HuH-7 (cell line): ENCODE measurements at places on chromosomes 4 and X.

GRCh38 chr4:168337550-168337940 is 19.0 kb upstream of the DDX60 start:
- DNase-seq = no peak

- no peak for DNase-seq
Measured at GRCh38 chr4:183356173-183356830, 34.1 kb upstream of the CLDN24 start.

DNA sequence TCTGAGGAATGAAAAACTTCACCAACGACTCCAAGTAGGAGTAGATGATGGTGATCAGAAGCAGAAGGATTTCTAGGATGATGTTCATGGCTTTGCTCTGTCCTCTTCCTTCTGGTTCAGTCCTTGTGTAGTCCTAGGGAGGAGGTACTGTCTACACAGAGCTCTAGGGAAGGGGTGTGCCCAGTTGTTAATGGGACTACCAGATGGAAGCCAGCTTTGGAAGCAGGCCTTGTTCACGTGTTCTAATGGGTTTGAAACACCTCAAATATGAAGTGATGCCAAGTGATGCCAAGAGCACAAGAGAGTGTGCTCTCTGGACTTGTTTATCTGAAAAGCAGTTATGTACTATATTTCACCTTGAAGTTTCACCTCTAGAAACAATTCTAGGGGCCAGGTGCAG is at the start of gene HSD17B13:
Gene HSD17B13, minus strand, starts transcription at position 129 of the 400 bp plus-strand sequence. Its CDS starts 41 bp downstream, at position 88.
- no peak for DNase-seq

GRCh38 chr4:10730019-10730418 is 45.5 kb upstream of the CLNK start:
- DNase-seq = no peak

- no peak for DNase-seq
Measured at GRCh38 chrX:75546724-75547511, 24.1 kb upstream of the ZDHHC15 start.

DNA sequence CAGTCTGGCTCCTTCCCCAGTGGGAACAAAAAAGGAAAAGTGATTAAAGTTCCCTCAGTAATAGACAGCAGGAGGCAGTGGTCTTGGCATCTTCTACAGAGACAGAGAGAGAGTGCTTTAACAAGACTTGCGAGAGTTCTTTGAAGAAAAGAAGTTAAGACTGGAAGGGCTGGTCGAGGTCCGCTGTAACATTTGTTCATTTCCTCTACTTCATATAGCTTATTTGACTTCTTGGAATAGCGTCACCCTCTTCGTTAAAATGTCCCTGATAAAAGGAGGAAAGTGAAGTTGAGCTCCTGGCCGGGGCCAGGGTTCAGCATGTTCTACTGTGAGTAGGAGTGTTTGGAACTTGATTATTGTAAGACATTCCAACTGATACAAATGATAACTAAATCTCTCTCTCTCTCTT is 179.8 kb downstream of the SLIT2 start:
- no peak for DNase-seq

DNA sequence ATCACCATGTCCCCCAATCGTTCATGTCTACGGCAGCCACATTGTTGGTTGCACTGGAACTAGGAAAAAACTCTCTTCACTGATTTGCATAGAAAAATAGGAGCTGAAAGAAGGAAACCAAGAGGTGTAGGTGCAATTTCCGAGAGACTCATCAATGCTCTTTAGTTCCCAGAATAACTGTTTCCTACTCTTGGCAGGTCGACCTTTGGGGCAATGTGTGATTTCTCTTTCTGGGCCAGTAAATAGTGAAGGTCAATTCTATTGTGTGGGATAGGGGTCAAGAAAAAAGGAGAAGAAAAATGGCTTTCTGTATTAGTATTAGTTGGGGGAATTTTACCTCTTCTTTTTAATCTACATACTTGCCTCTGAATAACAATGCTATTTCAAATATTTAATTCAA is 55.9 kb upstream of the PDE5A start:
- no peak for DNase-seq

DNA sequence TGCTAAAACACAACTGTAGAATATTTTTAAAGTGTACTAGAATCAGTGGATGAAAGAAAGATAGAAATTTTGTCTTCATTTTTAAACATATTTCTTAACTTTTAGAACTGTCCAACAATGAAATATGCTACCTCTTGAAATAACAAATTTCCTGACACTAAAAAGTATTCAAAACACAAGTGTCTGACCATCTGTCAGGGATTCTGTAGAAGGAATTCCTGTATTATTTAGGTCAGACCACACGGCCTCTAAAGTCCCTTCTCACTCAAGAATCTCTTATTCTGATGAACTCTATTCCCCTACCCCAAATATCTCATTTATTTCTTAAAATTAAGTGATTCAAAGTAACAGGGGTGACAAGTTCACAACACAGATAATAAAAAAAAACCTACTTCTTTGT is 99.1 kb downstream of the MAML3 start:
- DNase-seq = no peak

DNA sequence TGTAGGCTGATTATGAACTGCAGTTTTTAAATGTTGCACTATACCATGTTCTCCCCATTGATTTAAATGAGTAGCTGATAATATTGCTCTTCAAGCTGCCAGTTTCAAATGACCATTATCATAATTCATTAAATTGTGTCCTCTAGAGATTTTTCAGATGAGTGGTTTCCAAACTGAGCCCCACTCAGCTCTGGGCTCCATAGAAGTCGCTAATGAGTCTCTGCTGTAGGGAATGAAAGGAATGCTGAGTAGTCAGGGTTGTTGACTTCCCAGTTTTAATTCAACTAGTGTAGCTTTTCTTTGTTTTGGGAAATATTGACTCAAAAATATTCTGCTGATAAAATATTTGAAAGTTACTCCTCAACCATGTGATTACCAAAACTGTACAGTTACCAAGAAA is 1081.1 kb downstream of the ARAP2 start:
- no peak for DNase-seq

- DNase-seq = no peak
Measured at GRCh38 chr4:128060121-128060698, 902 bp upstream of the LARP1B start.

GRCh38 chrX:129979207-129979920 is 3.1 kb upstream of the BCORL1 start:
- no peak for DNase-seq

DNA sequence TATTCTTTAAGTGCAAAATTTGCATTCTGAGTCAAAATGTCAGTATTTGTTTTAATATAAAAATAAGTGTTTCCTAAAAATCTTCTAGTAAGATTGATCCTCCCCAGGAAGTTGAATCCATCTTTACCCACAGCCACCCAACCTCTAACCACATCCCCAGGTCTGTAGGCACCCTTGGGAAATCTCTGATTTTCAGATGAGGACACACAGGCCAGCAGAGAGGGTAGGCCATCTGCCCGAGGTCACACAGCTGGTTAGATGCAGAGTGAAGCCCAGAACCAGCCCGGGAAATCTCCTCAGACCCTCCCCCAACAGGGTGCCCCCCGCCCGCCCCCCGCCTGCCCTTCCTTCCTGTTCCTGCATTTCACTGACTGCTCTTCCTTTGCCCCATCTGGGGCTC is 277.5 kb downstream of the FBXW7 start:
- DNase-seq = no peak

DNA sequence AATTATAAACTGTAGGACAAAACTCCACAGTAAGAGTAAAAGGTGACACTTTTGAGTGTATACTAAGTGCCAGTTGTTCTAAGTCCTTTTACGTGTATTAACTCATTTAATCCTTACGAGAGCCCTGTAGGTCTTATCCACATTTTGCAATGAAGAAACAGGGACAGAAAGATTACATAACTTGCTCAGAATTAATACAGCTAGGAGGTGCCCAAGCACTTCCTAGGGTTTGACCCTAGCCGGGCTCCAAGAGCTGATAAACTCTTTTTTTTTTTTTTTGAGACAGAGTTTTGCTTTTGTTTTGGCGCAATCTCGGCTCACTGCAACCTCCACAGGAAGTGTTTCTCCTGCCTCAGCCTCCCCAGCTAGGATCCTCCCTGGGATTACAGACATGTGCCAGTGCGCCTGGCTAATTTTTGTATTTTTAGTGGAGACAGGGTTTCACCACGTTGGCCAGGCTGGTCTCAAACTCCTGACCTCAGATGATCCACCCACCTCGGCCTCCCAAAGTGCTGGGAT is 110.4 kb downstream of the UBE2K start:
- DNase-seq = no peak

GRCh38 chr4:168830777-168831512 is 179.1 kb downstream of the CBR4 start:
- DNase-seq = peak; percentile 34

DNA sequence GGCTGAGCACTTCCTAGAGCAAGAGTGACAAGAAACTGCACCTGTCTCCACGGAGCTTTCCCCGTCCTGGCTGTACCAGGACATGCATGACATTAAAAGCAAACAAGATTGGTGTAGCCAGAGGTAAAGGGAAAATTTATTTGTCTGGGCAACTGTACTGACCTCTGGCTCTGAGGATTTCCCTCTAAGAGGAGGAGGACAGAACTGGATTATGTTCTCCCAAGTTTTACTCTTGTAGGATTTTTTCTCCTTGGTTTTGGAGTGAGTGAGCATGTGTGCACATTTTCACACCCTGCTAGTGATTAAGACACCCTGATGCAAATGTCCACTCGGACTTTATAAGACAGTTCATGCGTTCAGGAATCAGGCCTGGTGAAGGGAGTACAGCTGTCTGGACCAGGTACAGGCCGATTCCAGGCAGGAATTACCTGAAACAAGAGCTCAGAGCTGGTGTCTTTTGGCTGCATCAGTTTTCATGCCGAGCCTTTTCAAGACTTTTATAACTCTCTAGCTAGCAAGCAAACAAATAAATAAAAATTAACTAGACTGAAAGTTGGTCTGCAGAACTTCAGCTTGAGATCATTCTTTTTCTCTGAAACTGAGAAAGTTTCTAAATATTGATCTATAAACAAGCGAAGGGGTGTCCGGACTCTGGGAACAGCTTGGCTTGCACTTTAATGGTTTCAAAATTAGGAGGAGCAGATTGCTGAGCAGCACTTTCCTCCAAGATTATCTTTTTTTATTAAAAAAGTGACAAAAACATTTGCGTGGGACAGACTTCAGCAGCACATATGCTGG is 51.3 kb upstream of the SPRY1 start:
- DNase-seq = no peak

DNA sequence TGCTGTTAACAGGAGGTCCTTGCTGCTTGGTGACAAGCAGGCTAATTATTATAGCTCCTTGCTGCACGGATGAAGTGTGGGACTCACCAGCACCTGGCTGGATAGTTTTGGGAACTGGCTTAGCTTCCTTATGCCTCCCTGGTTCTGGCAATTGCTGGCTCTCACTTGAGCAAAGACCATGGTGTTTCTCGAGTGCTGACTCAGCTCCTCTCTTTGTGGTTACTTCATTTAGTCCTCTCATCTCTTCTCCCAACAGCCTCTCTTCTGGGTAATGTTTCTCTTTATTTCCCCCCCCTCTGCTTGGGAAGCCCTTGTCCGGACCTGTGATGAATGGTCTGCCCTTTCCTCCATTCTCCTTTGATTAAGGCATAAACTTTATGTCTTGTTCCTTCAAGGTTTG is 100.4 kb downstream of the CBLL2 start:
- no peak for DNase-seq

- DNase-seq = no peak
Measured at GRCh38 chr4:126697748-126698147, 935.0 kb upstream of the INTU start.

GRCh38 chr4:100056701-100057100 is 106.6 kb upstream of the H2AZ1 start:
- DNase-seq = no peak

- no peak for DNase-seq
Measured at GRCh38 chrX:150032742-150033141, 94.5 kb upstream of the EOLA2 start.

DNA sequence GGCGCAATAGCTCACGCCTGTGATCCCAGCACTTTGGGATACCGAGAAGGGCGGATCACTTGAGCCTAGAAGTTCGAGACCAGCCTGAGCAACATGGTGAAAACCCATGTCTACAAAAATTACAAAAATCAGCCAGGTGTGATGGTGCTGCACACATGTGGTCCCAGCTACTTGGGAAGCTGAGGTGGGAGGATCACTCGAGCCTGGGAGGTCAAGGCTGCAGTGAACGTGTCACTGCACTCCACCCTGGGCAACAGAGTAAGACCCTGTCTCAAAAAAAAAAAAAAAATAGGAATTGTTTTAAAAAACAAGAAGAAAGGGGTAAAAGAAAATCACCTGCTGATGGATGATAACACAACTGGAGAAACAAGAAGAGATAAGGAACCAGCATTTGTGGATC is 38.8 kb downstream of the CHIC2 start:
- no peak for DNase-seq

DNA sequence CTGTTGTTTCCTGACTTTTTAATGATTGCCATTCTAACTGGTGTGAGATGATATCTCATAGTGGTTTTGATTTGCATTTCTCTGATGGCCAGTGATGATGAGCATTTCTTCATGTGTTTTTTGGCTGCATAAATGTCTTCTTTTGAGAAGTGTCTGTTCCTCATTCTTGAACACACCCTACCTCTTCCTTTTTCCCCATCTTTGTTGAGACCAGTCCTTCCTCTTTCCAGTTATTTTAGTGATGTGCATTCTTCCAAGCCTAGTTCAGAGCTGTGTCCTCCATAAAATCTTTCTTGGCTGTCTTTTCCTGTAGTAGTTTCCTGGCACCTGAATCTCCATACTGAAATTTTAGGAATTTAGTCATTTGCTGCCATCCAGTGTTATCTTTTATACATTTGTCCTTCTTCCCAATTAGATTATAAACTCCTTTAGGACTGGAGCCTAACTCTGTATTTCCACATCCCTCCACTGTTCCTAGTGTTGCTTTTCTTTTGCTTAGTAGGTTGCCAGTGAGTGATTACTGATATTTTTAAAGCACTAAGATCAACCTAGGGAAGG is 11.4 kb downstream of the FHIP1A start:
- no peak for DNase-seq
